ENCODE measurements at places on chromosomes 11 and 22. TPM values are rescaled to one million over a fixed set of nuclear protein-coding genes. Genes with fewer than 3 reads are reported as not detected.

DNA sequence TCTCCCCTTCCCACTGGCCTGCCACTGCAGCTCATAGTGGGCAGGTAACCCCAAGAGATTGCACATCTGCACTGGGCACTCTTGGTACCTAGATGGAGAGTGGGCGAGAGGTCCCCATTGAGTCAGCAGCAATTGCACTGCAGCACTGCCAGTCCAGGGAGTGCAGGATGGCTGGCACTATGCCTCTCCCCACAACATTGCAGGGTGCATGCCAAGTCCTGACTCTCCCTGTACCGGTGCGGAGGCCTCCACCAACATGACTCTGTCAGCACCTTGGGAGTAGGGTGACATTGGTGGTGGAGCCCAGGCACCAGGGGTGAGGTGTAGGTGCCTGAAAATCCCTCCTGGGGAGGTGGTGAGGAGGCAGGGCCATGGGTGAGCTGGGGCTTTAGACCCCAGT, 82.2 kb downstream of the TRAF6 start:
- H3K27me3 ChIP-seq = no peaks in the 10 kb centered on the region
- peaks cover 56% of the 10 kb centered on the region for H3K4me1 ChIP-seq
- DNase-seq = no peak
- H3K27ac ChIP-seq = no peak overlapping the region
- no peak overlapping the region for H3K4me3 ChIP-seq

DNA sequence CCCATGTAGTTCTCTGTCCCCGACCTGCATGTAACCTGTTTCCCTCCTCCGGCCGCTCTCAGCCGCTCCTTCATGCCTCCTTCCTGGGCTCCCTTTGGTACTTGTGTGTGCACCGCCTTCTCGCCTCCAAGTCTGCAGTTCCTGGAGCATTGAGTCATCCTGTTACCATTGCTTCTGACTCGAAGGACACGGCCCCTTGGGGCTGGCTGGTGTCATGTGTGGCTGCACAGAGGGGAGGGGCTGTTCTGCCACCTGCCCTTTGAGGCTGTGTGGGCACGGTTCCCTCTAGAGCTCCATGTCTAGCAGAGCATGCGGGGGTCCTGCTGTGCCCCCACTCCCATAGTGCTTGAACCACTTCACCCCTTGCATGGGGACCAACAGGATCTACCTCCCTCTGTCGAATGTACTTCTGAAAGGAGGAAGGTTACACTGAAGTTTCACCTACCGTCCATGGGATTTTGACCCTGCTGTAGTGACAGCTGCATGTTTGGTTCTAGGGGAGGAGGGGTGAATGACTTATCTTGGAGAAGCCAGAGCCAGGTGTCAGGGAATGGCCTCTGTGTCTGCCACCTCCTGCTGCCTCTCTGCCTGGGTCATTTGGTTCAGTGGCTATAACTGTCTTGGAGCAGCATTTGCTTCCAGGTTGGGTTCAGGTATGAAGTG, 39.6 kb downstream of the BCR start:
- no peaks in the 10 kb centered on the region for H3K27me3 ChIP-seq
- peak; percentile 54 for DNase-seq
- H3K4me3 ChIP-seq = no peak overlapping the region
- H3K27ac ChIP-seq = peak overlapping the region; percentile 32

GRCh38 chr11:17722000-17722643, 2.8 kb downstream of the MYOD1 start:
- H3K4me1 ChIP-seq = no peaks in the 10 kb centered on the region
- H3K36me3 ChIP-seq = no peaks in the 10 kb centered on the region
- no peak for DNase-seq
- no peak overlapping the region for H3K4me3 ChIP-seq
- no peak overlapping the region for H3K27ac ChIP-seq

- DNase-seq = no peak
- no peaks in the 10 kb centered on the region for H3K4me1 ChIP-seq
- H3K27me3 ChIP-seq = no peaks in the 10 kb centered on the region
These were observed 523.2 kb upstream of the TENM4 start for GRCh38 chr11:79963856-79964645.

DNA sequence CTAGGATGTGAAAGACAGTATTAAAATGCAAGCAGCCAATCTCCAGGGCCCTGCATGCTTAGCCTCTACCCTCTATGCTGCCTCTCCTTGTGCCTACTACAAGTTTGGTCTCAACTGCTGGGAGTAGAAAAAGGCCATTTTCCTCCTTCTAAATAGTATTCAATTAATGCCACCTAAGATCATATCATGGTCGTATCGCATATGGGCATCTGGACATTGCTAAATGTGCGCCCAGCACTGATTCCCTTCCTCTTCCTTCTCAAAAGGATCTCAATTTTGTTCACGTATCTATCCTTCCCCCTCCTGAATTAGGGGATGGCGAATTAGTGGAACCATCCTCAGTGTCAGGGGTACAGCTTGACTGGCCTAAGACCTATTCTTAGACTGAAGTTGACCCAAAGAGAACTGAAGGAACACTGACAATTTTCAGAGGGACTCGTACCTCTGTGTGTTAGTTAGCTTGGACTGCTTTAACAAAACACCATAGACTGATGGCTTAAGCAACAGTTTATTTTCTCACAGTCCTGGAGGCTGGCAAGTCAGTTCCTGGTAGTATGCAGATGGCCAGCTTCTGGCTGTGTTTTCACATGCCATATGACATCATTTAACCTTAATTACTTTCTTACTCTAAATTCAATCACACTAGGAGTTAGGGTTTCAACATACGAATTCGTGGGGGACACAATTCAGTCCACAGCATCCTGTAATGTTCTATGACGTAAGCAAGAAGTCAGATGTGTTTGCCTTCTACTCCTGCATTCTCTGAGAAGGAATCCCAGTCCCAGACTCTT, 8.5 kb upstream of the NUP50 start:
- peaks cover 9% of the 10 kb centered on the region for H3K4me1 ChIP-seq
- no peak for DNase-seq
- H3K27ac ChIP-seq = no peak overlapping the region
- H3K27me3 ChIP-seq = no peaks in the 10 kb centered on the region
- peaks cover 11% of the 10 kb centered on the region for H3K36me3 ChIP-seq
- H3K4me3 ChIP-seq = no peak overlapping the region

The KDM4D gene
- 0.14 TPM for total RNA-seq

The IGLL5 gene
- 124 TPM for total RNA-seq

Data from natural killer cell (primary cell).